ENCODE measurements at places on chromosomes 5 and 9. TPM values are rescaled to one million over a fixed set of nuclear protein-coding genes. Genes with fewer than 3 reads are reported as not detected.

The CDX1 gene
- total RNA-seq, result not detected

The NR2F1-AS1 gene
- 17.5 TPM for total RNA-seq

The BSPRY gene
- total RNA-seq, result not detected

The SPATA31C1 gene
- not detected for total RNA-seq

The OR1Q1 gene
- total RNA-seq, result not detected

The MAP1B gene
- total RNA-seq, result 109 TPM

The LRRC19 gene
- total RNA-seq, result not detected

The NOTCH1 gene
- 109 TPM for total RNA-seq

The PLAC8L1 gene
- 0.38 TPM for total RNA-seq

The NCBP1 gene
- total RNA-seq, result 48.0 TPM

The PCDHB16 gene
- total RNA-seq, result 0.09 TPM

The C9orf153 gene
- total RNA-seq, result 0.09 TPM

The KIAA0825 gene
- total RNA-seq, result 1.0 TPM

The CDH6 gene
- total RNA-seq, result 10.6 TPM

The PPP2R2B gene
- not detected for total RNA-seq

The TRPM3 gene
- 1.1 TPM for total RNA-seq

The C5orf58 gene
- total RNA-seq, result not detected

The ACTBL2 gene
- total RNA-seq, result 0.28 TPM

The GRIA1 gene
- under 0.01 TPM for total RNA-seq

The PCDHGA5 gene
- 1.2 TPM for total RNA-seq

The UBE2QL1 gene
- 0.09 TPM for total RNA-seq

The CER1 gene
- total RNA-seq, result not detected
